ENCODE measurements at places on chromosomes 7 and 10.

GRCh38 chr10:58016614-58017013, 251.1 kb downstream of the IPMK start:
- no peak for DNase-seq

- no peak for DNase-seq
These were observed 178.3 kb upstream of the PRR15 start for GRCh38 chr7:29385214-29385814.

DNA sequence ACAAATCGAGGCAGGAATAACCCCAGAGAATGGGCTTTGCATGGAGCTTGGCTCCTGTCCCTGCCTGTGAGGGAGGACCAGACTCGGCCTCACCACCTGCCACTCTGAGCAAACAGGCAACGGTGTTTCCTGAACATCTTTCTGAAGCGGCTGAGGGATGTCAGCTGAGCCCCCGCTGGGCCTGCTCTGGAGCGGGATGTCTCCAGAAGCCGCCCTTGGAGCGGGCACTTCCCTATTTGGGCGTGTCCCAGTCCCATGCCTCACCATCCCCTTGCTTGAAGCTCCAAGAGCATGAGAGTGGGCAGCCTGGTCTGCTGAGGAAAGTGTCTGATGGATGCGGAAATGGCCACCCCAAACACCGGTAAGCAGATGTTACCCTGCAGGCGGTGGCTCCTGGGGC, 10.2 kb downstream of the ALKBH4 start:
- no peak for DNase-seq

DNA sequence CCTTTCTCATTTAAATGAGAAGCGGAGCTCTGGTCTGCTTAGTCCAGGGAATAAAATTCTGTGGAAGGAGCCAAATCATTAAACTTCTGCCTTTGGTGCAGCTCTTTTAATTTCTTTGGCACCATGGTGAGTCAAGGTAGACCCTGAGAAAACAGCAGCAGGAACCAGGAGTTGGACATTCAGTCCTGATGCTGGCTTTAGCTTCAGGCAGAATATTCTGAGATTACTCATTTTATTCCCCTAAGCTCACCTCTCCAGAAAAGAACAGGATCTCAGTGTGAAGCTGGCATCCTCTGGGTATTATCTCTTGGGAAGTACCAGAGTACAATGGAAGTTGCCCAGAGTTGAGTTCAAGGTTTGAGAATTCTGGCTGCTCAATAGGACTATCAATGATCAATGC, 211.6 kb upstream of the NRP1 start:
- DNase-seq, result no peak

GRCh38 chr7:11458736-11459483, 373.1 kb downstream of the THSD7A start:
- DNase-seq, result no peak

DNA sequence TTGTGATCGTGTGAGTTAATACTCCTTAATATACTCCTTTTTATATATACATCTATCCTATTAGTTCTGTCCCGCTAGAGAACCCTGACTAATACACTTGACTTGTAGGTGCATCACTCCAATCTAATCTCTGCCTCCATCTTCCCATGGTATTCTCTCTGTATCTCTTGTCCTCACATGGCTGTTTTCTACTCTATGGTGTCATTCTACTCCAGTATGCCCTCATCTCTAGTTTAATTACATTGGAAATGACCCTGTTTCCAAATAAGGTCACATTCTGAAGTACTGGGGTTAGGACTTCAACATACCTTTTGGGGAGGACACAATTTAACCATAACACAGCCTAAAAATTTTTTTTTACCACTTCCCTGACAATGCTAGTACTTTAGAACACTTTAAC, 25.8 kb upstream of the TNKS2 start:
- DNase-seq, result no peak

DNA sequence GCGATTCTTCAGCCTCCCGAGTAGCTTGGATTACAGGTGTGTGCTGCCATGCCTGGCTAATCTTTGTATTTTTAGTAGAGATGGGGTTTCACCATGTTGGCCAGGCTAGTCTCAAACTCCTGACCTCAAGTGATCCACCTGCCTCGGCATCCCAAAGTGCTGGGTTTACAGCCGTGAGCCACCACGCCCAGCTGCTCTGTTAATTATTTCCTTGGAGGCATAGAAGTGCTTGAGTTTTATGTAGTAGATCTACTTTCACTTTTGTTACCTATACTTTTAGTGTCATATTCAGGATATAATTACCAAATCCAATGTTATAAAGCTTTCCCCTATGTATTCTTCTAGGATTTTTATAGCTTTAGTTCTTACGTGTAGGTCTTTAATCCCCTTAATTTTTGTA, 1093.0 kb downstream of the GATA3 start:
- no peak for DNase-seq

- DNase-seq, result no peak
These were observed 5.2 kb upstream of the BRI3 start for GRCh38 chr7:98276241-98276761.

DNA sequence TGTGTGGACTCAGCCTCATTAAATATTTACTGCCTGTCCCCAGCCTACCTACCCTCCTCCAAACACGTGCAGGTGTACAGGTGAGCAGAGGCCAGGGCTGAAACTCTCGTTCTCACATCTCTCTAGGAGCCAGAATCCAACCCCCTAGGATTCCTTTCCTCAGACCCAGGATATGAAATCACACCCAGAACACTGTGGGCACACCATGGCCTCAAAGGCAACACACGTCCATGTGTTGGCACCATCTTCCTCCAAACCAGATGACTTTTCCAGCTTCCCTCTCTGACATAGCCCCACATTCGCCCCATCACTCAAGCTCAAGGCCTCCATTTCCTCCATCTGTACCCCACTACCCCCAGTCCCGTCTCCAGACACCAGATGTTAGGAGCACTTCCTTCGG, 51.8 kb upstream of the DUSP5 start:
- DNase-seq, result no peak

GRCh38 chr7:143507534-143508055, 29.9 kb downstream of the TAS2R41 start:
- DNase-seq, result no peak

DNA sequence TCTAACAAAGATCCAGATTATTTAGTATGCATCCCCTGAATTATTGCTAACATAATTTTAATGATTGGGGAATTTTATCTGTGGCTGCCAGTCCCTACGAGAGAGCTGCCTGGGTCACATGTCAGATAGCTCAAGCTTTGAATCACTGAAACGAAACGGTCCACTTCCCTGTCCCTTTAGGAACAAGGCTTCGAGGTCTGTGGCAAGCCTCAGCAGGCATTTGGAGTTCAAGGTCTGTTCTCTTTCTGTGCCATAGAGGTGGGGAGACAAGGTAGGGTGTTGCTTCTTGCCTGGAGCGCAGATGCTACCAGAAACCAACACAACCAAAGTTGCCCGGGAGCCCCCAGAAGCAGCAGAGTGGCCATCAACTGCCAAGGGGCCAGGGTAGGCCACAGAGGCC, 13.9 kb upstream of the SH2D4B start:
- DNase-seq, result no peak

DNA sequence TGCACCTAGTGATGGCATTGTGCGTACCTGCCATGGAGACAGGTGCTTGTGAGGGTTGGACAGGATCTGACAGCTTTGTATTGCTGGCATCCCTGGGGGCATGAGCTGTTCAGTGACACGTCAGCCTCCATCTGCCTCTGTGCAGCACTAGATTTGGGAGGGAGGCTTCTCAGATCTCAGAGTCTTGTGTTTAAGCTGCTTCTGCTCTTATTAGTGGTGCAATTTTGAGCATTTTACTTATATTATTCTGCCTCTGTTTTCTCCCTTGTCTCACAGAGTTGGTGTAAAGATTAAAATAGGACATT, 5.1 kb downstream of the ARHGAP22 start:
- no peak for DNase-seq

DNA sequence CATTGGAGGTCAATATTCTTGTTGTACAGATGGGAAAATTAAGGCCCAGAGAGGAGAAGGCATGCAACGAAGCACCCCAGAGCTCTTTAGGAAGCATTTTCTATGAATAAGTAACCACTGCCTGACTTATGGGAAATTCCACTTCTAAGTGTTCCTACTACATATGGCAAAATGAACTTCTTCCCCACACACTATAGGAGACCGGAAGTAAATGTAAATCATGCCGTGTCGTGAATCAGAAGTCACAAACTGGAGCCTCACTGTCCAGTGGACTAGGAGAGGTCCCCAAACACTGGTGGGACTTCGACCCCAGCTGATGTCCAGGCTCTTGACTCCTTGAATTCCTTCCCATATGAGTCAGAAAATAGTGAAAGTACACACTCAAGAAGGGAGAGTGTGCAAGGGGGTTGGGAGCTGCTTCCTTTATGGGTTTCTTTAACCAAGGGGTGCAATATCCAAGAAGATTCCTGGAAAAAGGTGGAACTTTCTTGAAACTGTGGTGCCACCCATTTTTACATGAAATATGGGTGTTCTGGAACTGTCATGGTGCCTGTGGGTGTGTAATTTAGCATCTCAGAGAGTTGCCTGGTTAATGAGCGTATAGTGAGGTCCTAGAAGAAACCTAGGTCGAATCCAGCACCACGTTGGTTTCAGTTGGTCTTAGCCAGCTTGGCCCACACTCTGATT, 6.7 kb downstream of the RASSF4 start:
- DNase-seq, result no peak

DNA sequence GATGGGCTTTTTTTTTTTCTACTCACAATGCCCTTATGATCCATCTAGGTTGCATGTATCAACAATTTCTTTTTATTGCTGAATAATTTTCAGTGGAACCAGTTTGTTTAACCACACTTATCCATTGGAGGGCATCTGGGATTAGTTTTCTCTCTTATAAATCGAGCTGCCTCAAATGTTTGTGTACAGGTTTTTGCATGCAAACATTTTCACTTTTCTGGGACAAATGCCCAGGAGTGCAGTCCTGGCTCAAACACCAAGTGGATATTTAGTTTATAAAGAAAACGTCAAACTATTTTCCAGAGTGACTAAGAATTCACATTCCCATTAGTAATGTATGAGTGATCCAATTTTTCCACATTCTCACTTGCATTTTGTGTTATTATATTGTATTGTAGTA, 313.4 kb downstream of the CXCL12 start:
- no peak for DNase-seq

GRCh38 chr10:8036506-8037198, 17.8 kb upstream of the GATA3 start:
- DNase-seq, result no peak

DNA sequence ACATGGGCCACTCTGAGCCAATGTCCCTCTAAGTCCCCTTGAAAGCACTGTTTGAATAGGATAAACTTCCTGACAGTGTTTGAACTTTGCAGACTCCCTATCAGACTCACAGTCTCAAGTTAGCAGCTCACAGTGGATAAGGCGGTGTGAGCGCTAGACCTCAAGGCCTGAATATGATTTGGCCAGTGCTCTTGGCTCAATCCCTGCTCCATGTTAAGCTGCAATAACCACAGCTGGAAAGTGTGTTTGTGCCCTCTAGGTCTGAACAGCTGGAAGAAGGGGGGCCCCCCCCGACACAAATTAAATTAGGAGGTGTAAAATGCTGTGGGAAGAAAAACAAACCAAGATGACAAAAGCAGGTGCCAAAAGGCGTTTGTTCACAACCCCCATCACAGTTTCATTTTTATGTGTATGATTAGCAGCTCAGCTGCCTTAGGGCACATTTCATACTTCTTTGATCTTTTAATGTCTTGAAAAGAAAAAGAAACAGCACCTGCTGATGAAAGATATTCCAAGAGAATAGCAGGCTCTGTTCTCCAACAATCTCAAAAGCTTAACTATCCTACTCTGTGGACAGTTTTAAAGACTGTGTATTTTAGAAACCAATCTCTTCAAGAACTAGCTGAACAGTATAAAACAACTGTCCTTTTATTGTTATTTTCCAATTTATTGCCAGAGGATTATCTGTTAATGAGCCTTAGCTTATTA, 167.6 kb downstream of the SNX13 start:
- DNase-seq, result no peak

DNA sequence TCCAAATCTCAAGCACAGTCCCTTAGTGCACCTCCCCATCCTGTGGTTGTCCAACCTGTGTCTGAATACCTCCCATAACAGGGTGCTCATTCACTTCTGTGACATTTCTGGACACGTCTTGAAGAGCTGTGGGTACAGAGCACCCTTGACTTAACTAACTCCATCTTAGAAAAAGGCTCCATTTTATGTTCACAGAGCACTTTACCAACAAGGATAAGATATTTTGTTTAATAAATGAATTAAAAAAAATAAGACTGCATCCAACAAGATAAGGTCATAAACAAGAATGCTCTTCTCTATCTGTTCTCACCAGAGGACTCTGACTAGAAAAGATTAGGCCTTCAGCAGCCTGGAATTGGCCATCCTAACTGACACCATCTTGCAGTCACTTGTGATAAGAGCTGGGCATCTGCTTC, 335.2 kb upstream of the ZNF32 start:
- DNase-seq, result no peak

- no peak for DNase-seq
These were observed 47.8 kb upstream of the TMEM243 start for GRCh38 chr7:87267239-87267900.

GRCh38 chr7:142717453-142717852, 31.8 kb upstream of the PRSS1 start:
- no peak for DNase-seq

DNA sequence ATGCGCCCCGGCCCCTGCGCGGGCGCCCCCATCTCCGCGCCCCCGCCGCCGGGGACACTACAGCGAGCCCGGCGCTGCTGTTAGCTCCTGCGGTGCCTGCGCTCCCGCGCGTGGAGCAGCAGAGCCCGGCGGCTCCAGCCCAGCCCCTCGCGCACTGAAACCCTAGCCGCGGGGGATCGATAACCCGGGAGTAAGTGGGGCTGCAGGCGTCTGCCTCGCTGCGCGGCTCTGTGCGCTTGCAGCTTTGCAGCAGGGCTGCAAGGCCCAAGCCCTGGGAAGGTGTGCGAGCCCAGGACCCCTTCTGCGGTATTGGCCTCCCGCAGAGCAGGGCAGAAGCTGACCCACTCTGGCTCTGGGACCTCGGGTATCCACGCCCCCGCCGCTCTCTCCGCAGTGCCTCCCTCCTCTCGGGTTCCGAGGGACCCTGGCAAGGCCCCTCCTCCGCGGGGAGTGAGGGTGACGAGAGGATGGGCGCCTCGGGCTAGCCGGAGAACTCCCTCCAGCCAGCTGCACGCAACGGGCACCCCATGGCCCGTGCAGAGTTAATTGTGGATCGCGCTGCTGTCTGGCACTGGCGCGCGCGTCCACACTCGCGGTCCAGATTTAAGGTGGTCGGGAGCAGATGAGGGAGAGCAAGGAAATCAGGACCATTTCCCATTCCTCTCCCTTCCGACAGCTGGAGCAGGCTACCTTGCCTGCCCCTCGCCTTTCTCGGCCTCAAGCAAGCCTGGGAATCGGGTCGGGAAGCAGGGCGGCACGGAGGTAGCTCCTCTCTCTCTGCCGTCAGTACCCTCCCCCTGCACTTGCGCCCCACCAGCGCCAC, 2.1 kb downstream of the SHH start:
- DNase-seq, result no peak

All from SW480 (cell line).